ENCODE measurements at places on chromosomes 11 and 22.

GRCh38 chr22:30928401-30928800 lies 40.2 kb downstream of the MORC2 start:
- no peak for DNase-seq

GRCh38 chr11:3613998-3614741 lies 27.6 kb downstream of the ART5 start:
- no peak for DNase-seq

DNA sequence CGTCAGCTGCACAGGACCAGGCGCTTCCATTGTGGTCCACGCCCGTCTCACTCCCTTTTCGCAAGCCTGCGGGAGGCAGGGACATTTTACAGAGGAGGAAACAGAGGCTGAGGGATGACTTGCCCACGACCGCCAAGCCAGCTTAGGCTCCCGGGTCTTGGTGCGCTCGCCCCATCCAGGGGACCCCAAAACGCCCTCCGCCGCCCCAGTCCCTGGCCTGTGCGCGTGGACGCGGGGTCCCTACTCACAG lies 300 bp downstream of the WNT11 start:
- no peak for DNase-seq

- DNase-seq = no peak
Measured at GRCh38 chr11:104061853-104062521, 25.5 kb downstream of the DDI1 start.

- no peak for DNase-seq
Measured at GRCh38 chr11:12280199-12280837, 97.1 kb upstream of the PARVA start.

DNA sequence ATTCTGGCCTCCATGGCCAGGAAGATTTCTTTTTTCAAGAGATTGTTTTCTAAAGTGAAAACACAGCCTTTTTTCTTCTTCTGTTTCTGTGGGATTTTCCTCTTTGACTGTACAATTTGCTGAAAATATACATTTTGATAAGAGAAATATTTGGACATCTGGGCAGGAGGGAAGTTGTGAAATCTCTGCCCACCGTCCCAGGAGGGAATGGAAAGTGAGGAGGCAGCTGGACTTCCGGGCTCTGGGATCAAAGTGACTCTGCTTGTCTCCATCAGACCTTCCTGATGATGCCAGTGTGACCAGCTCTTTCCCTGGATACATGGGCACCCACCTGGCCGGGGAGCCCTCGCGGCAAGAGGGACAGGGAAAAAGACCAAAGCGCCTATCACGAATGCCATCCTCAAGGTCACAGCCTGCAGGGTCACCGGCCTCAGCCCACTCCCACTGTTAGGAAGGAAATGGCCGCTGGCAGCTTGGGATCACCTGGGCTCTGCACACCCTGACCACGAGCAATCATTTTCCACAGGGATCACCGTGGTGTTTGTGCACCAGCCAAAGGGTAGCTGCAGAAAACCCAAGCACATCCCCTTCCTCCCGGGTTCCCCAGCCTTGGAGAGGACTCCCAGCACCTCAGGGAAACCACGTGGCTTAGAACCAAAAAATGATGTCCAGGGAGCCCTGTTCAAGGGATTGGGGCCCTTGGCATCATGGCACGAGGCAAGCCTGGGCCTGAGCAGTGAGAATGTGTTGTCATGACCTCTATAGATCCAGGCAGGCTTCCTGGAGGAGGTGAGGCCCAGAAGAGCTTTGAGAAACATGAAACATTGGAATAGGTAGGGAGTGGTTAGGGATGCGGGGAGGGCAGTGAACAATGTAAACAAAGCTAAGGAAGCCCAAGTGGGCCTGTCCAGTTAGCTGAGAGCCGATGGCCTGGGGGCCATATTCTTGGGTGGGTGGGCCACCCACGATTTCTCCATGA lies 29.1 kb upstream of the CCND1 start:
- no peak for DNase-seq

- no peak for DNase-seq
Measured at GRCh38 chr11:9850224-9850895, 186.5 kb downstream of the SWAP70 start.

DNA sequence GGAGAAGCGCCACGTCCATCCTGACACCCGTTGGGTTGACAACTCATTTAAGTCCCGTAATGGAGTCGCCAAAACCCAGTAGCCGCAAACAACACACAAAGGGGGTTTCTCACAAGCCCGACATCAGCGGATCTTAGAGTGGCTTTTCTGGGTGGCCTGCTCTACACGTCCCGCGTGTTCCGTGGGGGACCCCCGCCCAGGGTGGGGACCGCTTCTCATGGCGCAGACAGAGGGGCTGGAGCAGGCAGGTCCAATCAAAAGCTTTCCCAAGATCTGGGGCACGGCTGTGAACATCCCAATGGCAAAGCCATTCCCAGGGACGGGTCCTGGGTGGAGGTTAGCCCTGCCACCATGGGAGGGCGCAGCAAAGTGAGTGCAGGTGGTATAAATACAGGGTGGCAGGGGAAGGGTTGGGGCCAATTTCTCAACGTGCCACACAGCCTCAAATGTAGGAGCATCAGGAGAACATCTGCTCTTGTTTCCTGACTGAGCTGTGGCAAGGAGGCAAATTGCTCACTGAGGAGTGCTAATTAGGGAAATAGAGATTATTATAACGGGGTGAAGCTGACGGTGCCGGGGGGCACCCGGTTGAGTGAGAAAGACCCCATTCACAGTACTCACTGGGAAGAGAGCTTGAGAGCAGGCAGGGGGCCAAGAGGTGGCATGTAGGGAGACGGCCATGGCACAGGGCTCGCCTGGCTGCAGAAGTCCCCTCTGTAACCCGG lies 1447.2 kb downstream of the TBC1D22A start:
- no peak for DNase-seq

DNA sequence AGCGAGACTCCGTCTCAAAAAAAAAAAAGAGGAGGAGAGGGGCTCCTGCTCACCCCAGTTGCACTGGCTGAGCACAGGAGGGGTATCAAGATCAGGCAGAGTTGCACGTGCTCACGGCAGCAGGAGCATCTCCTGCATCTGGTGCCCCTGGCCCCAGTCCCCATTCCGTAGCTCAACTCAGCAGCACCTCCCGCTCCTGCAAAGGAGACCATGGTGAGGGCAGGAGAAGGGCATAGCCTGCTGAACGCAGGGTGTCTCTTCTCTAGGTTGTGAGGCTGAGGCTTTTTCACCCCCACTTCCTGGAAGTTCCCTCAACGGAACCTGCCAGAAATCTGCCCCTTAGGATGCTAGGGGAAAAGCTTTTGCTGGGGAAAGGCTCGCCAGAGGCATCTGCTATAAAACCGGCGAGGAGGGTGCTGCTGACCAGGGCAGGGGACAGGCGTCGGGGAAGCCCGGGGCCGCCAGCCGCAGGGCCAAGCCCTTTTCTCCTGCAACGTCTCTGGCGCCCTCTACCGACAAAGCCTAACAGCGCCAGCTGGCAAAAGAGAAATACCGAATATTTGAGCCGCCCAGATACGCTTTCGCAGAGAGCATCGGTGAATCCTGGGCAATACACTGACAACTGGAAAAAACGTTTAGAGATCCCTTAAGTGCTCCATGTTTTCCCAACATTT lies 1.0 kb upstream of the PPP6R2 start:
- peak; percentile 57 for DNase-seq

- DNase-seq = no peak
Measured at GRCh38 chr22:19888131-19888746, 33.6 kb upstream of the GNB1L start.

- DNase-seq = no peak
Measured at GRCh38 chr11:78339483-78339882, 78.1 kb downstream of the GAB2 start.

GRCh38 chr22:22993184-22993583 lies 77.1 kb upstream of the GNAZ start:
- no peak for DNase-seq

- no peak for DNase-seq
Measured at GRCh38 chr11:75563978-75564552, 2.0 kb downstream of the SERPINH1 start.

- no peak for DNase-seq
Measured at GRCh38 chr11:71994786-71995185, 3.9 kb upstream of the IL18BP start.

GRCh38 chr11:16606784-16607674 lies 131.4 kb upstream of the C11orf58 start:
- no peak for DNase-seq

DNA sequence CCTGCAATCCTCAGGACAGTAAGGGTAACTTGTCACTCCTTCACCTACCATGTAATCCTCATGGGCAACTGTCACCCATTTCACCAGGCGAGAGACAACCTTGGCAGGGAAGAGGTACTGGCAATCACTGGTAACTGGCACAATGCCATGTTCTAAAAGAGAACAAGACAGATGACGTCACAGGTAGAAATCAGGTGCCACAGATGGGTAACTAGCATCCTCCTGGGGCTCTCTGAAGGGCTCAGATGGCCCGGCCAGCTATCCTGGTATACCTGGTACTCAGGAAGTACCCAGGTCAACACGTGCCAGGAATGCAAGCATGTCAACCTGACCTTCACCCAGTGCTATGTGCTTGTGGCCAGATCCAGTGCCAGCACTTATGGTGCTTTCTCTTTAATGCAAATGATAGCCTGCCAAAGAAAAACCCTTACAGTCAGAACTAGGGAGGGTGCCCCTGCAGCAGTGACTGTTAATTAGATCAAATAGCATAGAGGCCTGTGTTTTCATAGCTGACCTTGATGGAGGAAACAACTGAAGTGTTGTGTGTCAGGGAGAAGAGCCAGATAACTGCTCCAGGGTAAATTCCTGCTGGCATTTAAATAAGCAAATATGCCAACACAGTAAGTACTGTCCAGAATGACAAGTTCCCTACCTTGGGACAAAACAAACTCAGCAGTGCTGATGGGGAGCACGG lies 36.2 kb downstream of the THOC5 start:
- no peak for DNase-seq

GRCh38 chr22:35959121-35959800 lies 69.4 kb downstream of the RBFOX2 start:
- DNase-seq = no peak

GRCh38 chr11:36507824-36508489 lies 2.1 kb downstream of the TRAF6 start:
- no peak for DNase-seq

GRCh38 chr22:35056486-35056885 lies 9.5 kb upstream of the ISX start:
- DNase-seq = no peak

- peak; percentile 3 for DNase-seq
Measured at GRCh38 chr11:3674189-3674588, 3.0 kb upstream of the CHRNA10 start.

GRCh38 chr11:27820249-27820648 lies 120.0 kb upstream of the BDNF start:
- no peak for DNase-seq

GRCh38 chr22:36649066-36649465 lies 54.5 kb downstream of the CACNG2 start:
- DNase-seq = no peak

- DNase-seq = no peak
Measured at GRCh38 chr22:50525858-50526107, 385 bp upstream of the SCO2 start.

- DNase-seq = no peak
Measured at GRCh38 chr11:65440831-65441499, 18.4 kb downstream of the NEAT1 start.

DNA sequence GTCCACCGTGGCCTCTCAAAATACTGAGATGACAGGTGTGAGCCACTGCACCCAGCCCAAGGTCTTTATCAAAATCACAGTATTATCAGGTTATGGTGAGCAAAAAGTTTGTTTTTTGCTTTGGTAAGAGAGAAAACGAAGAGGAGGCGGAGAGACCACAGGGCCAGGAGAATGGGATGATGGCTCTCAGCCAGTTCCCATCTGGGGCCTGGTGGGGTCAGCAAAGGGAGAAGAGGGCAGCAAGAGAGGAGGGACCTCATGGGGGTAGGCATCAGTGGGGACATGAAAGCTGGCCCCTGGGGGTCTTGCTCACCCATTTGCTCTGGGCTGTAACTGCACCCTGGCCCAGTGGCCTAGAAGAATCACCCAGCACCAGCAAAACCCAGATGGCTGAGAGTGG lies 190.2 kb downstream of the SHANK2 start:
- DNase-seq = no peak

DNA sequence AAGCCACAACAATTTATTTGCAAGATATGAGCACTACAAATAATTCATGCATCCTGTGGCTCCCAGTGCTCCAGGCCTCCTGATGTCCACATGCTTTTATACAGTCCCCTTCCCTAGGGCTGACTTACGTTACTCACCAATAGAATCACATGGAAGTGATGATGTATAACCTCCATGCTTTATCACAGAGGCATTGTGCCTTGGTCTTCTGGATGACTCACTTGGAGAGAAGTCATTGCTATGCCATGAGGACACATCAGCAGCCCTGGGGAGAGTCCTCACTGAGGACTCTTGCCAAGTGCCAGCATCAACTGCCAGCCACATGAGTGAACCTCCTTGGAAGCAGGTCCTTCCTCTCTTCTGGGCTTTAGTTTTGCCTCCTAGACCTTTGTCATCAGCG lies 22.0 kb upstream of the IGSF9B start:
- DNase-seq = no peak

DNA sequence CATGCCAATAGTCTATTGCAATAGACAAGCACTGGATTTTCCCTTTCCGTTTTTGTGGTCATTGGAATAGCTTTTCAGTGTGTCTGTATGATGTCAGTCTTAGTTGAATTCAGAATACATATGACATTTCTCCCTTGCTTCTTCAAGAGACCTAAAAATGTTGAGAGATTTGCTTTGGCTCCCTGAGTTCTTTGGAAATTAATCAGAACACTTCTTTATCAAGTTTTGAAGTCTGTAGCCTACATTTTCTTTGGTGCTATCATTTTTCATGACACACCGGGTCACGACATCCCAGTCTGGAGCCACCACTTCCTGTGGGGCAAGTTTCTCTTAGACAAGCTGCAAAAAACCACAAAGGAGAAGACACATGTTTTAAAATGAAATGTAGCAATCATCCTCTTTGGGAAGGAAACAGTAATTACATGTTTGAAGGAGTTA lies 847.1 kb downstream of the OPCML start:
- DNase-seq = peak; percentile 31

DNA sequence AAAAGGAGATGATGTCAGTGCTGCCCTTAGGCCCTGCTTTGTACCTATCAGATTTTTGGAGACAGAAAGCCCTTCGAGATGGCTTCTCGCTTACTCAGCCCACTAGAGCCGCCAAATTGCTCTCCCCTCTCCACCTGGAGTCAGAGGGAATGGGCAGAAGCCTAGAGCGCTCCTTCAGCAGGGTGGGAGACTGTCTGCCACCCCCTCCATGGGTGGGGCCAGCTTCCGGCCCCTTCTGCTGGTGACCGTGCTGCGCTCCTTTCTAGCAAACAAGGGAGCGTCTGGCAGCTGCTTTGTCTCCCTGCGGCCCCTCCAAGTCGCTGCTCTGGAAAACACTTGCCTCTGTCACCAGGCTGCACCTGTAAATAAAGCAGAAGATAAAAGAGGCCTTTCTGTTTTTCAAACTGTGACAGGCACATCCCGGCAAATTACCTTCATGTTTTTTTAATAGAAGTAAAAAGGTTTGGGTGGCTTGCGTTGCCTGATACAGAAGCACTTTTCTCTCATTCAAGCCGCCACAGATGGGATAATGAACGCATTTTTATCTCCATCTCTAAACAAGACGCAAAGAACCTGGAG lies 145.7 kb upstream of the NECTIN1 start:
- DNase-seq = no peak

Measured in smooth muscle cell of the brain vasculature (primary cell).